Upper lobe of left lung (tissue), 6 donors: ENCODE measurements at places on chromosomes 6 and 20. TPM values are rescaled to one million over a fixed set of nuclear protein-coding genes. Genes with fewer than 3 reads are reported as not detected.
A peak's percentile ranks its signal among the peaks of the same experiment; 100 is the strongest.

ZBTB12 gene
- 1.0 TPM for total RNA-seq

DNA sequence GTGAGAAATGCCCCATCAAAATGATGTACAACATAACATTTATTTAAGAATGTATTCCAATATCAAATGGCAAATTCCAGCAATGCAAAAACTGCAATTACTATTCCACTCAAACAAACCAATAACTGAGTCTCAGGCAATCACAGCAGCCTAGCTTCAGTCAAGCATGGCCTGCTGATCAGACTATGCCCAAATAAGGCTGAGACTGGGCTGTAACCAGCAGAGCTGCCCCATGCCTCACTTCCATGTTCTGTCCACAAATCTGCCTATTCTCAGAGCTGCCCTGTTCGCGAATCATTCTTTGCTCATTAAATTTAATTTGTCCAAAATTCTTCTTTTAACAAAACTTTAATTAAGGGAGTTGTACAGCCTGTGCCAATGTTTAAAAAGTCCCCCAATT is 155.4 kb downstream of the FNDC1 start:
- no peak for DNase-seq

GRCh38 chr20:9392892-9393857 is 121.2 kb upstream of the LAMP5 start:
- DNase-seq, result peak; percentile 68

DNA sequence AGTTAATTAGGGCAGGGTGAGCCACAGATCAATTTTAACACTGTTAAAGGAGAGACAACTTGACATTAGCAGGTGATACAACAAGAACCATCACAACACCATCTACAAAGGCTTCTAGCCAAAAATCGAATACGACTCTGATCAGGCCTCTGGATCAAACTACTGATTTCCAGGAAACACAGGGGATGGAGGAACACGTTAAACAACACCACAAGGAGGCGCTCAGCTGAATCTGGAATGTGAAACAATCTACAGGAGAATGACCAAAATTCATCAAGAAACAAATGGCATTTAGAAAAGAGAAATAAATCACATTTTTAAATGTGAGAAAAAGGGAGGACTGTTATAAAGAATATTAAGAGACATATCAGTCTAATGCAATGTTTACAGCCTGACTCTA is 13.5 kb upstream of the MAFB start:
- DNase-seq, result no peak

DNA sequence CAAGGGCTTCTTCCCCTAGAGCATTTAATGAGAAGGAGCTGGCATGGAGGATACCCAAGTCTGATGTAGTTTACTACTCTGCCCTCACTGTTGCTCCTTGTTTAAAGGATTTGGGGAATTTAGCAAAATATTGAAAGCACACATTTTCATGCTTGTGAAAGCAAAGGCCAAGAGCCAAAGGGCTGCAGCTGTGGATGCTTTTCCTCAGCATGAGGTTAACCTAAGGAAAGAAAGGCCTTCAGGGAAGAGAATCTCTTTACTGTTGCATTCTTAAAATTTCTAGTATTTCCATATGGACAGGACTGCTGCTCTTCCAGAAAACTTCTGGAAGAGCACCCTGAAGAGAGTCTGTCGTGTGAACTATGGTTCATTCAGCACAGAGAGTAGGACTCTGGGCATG is 45.9 kb upstream of the SASH1 start:
- DNase-seq, result no peak

GRCh38 chr20:11582060-11582459 is 335.6 kb upstream of the BTBD3 start:
- no peak for DNase-seq

DNA sequence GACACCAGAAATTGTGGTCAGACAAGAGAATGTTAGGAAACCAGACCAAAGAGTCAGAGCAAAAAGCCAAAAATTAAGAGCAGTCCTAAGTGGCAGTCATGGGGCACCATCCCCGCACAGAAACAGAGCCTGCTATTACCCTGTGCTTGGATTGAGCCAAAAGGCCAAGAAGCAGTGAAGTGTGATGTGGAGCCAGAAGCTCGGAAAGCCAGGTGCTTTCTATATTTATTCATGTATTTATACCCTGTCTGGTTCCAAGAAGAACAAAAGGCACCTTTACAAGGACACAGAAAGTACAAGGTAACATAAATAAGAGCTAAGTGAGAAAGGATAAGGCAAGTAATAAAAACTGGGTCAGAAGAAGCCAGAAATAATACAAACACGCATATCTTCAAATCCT is 336.2 kb upstream of the CNR1 start:
- no peak for DNase-seq
